ENCODE measurements at places on chromosomes 5 and 9.

DNA sequence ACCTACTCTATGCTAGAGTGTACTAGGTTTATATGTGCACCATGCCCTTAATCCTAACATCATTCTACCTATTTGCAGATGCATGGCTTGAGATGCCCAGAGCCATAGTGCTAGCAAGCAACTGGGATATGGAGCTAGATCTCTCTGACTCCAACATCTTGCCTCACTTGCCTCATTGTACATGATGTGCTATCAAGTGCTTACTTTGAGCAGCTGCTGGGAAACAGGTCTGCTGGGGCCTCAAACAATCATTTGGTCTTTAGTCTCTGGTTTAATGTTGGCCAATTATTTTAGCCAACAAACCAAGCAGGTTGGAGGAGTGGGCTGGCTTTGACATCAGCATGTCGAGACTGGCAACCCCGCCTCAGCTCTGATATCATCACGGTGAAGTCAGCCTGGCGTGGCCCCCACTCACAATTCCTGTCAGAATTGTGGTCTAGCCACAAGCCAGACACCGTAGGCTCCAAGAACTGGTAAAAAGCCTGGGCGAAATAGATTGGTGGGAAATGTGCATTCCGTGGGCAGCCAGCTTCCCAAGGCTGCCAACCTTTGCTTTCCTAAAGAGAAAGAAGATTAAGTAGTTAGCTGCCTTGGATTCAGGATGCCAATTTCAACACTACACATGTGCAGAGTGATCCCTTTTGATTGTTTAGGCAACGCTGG lies 21.1 kb upstream of the GAS1 start:
- DNase-seq: no peak

- DNase-seq: no peak
Observed at GRCh38 chr5:168771678-168772077, 192.5 kb upstream of the PANK3 start.

GRCh38 chr5:154524181-154524580 lies 46.2 kb upstream of the HAND1 start:
- no peak for DNase-seq

DNA sequence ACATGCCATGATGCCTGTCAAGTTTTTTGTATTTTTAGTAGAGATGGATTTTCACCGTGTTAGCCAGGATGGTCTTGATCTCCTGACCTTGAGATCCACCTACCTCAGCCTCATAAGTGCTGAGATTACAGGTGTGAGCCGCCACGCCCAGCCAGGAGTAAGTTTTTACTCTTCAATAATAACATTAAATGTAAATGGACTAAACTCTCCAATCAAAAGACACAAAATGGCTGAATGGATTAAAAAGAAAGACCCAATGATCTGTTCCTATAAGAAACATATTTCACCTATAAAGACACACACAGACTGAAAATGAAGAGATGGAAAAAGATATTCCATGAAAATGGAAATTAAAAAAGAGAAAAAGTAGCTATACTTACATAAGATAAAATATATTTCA lies 37.2 kb upstream of the ISOC1 start:
- no peak for DNase-seq

GRCh38 chr9:137788561-137789294 lies 88.9 kb upstream of the CACNA1B start:
- DNase-seq: no peak

GRCh38 chr5:109258755-109259154 lies 151.0 kb downstream of the PJA2 start:
- DNase-seq: no peak

DNA sequence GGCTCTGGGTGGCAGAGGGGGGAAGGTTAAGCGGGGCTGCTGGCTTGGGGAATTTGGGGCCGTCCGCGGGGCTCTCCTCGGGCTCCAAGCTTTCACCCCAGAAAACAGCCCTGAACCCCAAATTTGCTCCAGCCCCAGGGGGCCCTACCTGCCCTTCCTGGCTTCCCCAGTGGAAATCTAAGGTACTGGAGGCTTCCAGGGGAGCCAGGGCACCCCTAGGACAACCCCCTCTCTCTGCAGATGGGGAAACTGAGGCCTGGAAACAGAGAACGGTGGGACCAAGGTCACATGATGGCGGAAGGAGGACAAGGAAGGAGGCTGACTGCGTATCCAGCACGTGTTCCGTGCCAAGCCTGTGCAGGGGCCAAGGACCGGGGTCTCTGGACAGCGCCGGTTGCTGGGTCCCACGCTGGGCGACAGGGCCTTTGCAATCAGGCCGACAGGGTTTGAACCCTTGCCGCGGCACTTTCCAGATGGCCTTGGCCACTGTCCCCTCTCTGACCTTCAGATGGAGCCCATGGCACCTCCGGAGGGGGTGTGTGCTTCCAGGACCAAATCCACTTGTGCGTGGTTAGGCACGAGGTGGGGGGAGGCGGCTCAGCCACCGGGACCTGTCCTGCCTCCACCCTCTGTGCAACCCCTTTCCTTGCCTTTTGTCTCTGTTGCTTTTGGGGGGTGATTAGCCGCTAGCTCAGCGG lies 183.1 kb downstream of the C9orf50 start:
- no peak for DNase-seq

- no peak for DNase-seq
Observed at GRCh38 chr9:105639936-105640335, 22.3 kb upstream of the TAL2 start.

- no peak for DNase-seq
Observed at GRCh38 chr5:90248640-90249039, 160.9 kb downstream of the CETN3 start.

- no peak for DNase-seq
Observed at GRCh38 chr5:87252283-87252605, 15.4 kb upstream of the RASA1 start.

DNA sequence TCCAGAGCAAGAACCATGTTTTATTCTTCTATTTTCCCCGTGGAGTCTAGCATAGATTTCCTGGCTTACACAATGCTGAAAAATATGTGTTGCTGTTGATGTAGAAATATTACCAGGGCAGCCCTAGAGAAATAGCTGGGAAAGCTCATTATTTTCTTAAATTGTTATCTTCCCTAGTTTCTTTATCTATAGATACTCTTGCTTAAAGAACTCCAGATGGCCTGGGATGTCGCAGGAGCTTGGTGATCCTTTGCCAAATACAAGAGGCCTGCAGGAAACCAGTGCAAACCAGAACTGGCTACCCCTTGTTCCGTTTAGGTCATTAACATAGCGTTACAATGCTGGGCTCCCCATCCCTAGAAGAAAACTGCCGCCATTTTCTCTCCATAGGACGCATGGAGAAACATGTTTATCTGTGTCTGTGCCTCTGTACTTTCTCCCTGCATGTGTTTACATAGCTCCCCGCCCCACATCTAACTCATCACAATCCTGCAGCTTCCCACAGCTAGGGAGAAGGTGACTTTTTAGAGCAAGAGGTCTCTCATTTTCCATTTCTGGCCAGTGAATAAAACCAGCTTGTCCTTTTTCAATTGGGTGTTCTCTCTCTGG lies 6.4 kb downstream of the PRLR start:
- DNase-seq: no peak

GRCh38 chr9:109971226-109971625 lies 191.2 kb downstream of the PALM2AKAP2 start:
- no peak for DNase-seq

GRCh38 chr5:21661184-21661583 lies 1192.0 kb downstream of the CDH12 start:
- no peak for DNase-seq

DNA sequence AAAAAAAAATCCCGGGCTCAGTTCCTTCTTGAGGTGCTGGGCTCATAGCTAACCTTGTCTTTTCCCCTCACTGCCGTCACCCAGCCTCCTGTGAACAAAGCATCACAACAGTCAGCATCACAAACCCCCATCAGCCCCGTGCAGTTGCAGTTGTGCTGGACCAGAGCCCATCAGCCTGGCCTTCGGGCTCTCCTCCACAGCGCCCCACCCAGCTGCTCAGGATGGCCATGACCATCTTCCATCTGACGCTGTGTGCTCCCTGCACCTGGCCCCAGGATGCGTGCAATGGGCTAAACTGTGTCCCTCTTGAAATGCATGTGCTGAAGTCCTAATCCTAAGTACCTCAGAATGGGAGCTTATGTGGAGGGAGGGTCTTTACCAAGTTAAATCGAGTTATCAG lies 48.1 kb downstream of the NSUN2 start:
- DNase-seq: no peak

GRCh38 chr9:127679506-127679905 lies 27.3 kb upstream of the CFAP157 start:
- DNase-seq: no peak

DNA sequence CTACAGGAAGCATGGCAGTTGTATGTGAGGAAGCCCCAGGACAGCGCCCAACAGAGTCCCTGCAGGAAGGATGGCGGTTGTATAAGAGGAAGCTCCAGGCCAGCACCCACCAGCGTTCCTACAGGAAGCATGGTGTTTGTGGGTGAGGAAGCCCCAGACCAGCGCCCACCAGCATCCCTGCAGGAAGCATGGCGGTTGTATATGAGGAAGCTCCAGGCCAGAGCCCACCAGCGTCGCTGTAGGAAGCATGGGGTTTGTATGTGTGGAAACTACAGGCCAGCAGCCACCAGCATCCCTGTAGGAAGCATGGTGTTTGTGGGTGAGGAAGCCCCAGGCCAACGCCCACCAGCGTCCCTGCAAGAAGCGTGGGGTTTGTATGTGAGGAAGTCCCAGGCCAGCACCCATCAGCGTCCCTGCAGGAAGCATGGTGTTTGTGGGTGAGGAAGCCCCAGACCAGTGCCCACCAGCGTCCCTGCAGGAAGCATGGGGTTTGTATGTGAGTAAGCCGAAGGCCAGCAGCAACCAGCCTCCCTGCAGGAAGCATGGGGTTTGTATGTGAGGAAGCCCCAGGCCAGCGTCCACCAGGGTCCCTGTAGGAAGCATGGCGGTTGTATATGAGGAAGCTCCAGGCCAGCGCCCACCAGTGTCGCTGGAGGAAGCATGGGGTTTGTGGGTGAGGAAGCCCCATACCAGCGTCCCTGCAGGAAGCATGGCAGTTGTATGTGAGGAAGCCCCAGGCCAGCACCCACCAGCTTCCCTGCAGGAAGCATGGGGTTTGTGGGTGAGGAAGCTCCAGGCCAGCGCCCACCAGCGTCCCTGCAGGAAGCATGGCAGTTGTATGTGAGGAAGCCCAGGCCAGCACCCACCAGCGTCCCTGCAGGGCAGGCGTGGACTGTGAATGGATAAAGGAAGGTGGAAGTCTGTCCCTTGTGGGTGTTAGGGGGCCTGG lies 79.0 kb downstream of the DAP start:
- no peak for DNase-seq

- DNase-seq: no peak
Observed at GRCh38 chr9:18362166-18362565, 111.8 kb upstream of the ADAMTSL1 start.

GRCh38 chr5:127951791-127952190 lies 131.8 kb upstream of the SLC12A2 start:
- no peak for DNase-seq

DNA sequence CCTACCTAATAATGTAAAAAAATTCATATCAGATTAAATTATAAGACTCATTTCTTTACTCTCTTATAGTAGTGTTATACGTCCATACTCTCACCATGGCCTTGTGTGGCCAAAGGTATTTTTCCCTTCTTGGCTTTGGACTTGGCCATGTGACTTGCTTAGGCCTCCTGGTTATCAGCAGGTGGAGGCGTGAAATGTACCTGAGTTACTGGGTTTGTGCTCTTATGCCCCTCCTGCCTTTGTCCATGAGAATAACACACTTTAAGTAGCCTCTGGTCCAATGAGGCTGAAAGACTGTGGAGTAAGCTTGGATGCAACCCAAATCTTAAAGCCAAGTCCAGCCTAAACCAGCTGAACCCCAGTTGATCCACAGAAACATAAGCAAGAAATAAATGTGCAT lies 68.7 kb downstream of the RETREG1 start:
- no peak for DNase-seq

DNA sequence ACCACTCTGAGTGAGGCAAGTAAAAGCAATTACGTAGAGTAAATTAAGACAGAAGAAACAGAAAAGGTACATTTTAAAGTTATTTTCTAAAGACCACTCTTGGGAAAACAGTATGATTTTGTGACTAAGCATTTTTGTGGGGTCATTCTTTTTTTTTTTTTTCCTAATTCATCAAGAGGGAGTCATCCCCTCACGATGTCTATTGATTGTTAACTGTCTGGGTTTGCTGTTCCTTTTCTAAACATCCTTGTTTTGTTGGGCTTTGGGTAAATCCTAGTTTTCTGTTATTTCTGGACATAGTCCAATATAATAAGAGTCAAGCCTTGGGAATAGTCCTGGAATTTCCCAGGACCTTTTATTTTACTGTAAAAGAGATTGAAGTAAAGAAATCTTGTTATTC lies 63.8 kb downstream of the ANKRD55 start:
- peak; percentile 86 for DNase-seq

GRCh38 chr5:89218364-89218763 lies 335.4 kb upstream of the MEF2C start:
- no peak for DNase-seq

GRCh38 chr5:95725071-95725820 lies 5.9 kb upstream of the RHOBTB3 start:
- DNase-seq: no peak

- no peak for DNase-seq
Observed at GRCh38 chr9:37617161-37617560, 24.8 kb upstream of the TOMM5 start.

- DNase-seq: no peak
Observed at GRCh38 chr5:125411744-125412560, 665.5 kb upstream of the ZNF608 start.

GRCh38 chr5:107743373-107744000 lies 72.8 kb upstream of the EFNA5 start:
- no peak for DNase-seq

- DNase-seq: no peak
Observed at GRCh38 chr5:126869005-126869451, 92.1 kb downstream of the LMNB1 start.

- no peak for DNase-seq
Observed at GRCh38 chr5:114859438-114859735, 310.3 kb downstream of the TRIM36 start.

DNA sequence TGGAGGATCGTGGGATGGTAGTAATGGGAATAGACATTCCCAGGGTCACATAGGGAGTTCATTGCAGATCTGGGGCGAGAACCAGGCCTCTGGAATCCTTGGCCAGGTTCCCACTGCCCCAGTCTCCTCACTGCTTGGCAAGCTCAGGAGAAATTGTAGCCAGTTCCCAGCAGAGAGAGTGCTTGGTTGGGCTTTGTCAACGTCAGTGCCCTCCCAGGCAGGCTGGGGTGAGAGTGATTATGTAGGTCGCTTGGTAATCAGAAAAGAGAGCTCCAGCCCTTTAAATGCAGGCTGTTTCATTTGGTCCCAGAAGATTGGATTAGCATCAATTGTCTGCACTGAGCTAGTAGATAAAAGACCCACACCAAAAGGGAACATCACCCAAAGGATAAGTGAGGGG lies 51.8 kb upstream of the GALNT10 start:
- no peak for DNase-seq

Measured in pulmonary artery endothelial cell (primary cell).